RPMI8226 (cell line): ENCODE measurements at places on chromosomes 1 and 21.

DNA sequence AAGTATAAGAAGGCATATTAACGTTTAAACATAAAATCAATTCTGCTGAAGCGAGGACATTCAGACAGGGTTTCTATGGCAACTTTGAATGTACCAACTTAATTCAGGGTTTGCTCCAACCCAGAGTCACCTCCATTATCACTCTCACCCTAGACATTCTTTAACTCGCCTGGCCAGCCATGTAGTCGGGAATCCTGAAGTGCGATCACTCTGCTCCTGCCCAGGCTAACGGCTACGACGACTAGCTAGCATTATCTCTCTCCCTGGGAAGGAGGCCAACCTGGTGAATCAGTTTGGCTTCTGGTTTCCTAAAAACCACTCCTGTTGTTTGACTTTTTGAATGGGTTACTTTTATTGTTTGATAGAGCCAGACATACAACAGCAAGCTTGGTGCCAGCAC, 38.9 kb upstream of the ZBTB18 start:
- no peak for DNase-seq

DNA sequence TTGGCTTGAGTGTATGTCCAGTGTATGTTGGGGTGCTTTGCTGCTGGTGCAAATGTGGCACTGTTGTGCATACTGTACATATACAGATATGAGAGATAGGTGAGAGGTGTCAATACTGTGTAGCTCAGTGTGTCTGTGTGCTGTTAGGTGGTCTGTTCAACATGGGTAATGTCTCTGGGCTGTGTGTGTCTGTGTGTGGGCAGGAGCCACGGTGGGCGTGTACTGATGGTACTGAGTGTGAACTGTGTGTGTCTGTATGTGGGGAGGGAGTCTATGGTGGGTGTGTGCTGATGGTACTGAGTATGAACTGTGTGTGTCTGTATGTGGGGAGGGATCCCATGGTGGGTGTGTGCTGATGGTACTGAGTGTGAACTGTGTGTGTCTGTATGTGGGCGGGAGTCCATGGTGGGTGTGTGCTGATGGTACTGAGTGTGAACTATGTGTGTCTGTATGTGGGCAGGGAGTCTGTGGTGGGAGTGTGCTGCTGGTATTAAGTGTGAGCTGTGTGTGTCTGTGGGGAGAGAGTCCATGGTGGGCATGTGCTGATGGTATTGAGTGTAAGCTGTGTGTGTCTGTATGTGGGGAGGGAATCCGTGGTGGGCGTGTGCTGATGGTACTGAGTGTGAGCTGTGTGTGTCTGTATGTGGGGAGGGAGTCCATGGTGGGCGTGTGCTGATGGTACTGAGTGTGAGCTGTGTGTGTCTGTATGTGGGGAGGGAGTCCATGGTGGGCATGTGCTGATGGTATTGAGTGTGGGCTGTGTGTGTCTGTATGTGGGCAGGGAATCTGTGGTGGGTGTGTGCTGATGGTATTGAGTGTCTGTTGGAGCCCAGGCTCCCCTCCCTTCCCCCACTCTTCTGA, 32.2 kb upstream of the FOXO6 start:
- no peak for DNase-seq

DNA sequence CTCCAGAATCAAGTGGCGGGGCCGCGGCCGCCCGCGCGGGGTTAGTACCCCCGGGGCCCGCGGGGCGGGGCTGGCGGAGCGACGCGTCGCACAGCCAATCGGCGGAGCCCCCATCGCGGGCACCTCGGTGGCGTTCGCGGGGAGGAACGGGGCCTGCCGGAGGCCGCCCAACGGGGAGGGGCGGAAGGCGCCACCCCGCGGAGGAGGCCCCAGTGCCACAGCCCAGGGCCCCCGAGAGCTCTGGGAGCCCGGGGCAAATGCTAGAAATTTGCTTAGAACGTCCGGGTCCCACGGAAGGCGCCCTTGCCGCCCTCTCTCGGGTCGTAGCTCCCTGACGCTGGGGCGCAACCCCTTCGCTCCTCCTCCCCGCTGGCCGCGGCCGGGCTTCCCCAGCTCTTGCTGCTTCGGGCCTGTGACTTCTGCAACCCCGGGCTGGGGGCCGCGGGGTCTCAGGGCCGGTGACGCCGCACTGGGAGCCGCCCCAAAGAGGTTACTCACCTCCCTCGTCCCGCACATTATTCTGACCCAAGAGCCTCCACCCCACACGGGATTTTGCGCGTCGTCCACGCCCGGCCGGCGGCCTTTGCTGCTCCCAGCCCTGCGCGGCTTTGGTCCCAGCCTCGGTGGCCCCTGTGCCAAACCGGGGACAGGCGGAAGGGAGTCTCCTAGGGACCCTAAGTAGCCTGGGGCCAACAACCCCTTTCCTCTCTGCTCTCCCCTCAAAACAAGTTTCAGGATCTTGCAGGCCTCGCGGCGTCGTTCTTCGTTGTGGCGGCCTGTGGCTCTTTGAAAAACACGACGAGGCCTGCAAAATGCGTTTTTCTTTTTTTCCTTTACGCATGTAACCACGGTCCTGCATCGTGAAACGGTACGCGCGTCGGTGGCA, at the start of gene RUNX3:
Gene RUNX3, minus strand, starts transcription at position 17 of the 886 bp plus-strand sequence. CDS start 408 bp downstream, outside the sequence.
- DNase-seq, result peak; percentile 97

DNA sequence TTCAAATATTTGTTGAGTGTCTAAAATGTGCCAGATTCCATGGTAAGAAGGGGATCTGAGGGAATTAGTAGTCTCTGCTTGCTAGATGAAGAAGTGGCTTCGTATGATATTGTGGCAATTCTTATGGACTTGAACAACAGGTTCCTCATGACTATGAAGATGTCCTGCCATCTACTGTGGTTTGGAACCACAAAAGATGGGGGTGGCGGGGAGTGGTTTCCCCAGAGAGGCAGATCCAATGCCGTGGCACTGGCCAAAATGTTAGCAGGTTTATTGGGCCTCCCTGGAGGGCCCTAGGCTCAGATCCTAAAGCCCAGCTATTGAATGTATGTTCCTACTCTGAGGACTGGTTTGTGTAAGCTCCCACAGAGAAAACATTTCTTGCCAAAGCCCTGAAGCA, 120.8 kb downstream of the RGS2 start:
- DNase-seq, result no peak

DNA sequence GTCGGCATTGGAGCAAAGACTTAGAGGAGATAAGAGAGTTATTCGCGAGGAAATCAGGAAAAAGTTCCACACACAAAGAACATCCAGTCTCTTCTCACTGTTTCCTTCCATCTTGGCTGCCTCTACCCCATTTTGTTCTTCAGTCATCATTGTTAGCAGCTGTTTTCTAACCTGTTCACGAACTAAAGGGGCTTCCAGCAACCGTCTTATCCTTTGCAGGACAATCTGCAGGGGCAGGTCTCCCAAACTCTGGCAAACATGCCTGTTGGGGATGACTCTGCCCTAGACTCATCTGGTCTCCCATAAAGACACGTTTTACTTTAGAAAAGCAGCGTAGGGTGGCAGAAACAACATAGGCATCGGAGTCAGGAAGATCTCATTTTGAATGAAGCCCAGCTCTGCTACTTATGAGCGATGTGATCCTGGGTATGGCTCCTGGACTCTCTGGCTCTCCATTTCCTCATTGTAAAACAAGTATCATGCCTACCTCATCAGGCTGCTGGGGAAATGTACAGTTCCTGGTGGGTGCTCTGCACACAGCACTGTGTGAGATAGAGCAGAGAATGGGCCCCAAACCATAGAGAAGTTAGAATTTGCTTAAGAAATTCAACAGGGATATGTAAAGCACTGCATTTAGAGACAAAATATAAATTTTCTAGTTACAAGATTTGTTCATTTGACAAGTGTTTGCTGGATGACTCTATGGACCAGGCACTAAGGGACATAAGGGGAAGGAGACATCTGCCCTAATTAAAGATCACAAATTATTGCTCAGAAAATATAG, 59.7 kb downstream of the MEF2D start:
- no peak for DNase-seq

DNA sequence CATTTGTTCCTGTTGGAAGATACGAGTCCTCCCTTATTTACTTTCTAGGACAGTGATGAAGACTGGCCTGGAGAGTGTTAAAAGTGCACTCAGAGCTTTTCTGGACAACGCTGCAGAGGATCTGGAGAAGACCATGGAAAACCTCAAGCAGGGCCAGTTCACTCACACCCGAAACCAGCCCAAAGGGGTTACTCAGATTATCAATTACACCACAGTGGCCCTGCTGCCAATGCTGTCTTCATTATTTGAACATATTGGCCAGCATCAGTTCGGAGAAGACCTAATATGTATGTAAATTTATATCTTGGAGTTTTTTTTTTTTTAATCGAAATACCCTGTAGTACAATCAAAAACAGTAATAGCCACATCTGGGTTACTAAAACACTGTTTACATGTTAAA, 190.5 kb downstream of the ZP4 start:
- no peak for DNase-seq

GRCh38 chr1:45952072-45952471, 148.7 kb downstream of the MAST2 start:
- DNase-seq, result no peak

GRCh38 chr1:212684076-212684475, 15.6 kb downstream of the BATF3 start:
- DNase-seq, result no peak

DNA sequence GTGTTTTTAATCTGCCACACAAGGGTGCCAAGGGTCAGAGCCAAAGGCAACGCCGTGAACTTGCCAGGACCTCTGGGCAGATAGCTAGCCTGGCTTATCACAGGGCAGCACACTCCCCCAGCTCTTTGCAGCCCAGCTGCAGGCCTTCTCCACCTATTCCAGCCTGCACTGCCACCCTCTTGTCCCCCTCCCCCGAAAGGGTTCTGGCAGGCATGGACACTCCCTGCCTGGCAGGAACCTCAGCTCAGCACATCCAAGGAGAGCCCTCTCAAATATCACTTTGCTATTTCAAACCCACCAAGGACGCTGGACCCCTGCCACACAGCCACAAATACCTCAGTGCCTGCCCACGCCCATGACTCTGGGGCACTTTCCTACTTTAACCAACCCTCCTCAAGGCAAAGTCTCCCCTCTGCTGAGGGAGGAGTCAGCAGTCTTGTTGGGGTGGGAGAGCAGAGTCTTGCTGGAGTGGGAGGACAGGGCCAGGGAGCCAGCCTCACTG, 9.1 kb downstream of the SSBP3 start:
- DNase-seq, result no peak

GRCh38 chr1:51926171-51926812, 47.8 kb upstream of the NRDC start:
- DNase-seq, result no peak

DNA sequence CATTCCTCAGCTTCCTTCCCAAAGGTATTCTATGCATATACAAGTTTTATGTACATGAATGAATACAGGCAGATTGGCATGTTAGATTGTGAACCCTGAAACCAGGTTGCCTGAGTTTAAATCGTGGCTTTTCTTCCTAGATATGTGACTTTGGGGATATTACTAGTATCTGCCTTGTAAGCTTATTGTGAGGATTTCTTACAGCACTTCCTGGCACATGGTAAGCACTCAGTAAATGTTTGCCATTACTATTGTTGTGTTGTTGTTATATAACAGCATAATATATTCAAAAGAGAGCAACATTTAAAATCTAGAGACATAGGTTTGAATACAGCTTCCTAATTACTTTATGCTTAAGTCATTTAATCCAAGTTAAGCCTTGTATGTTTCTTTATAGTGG, 45.1 kb downstream of the RAP1A start:
- no peak for DNase-seq

GRCh38 chr1:226019572-226019971, 20.4 kb upstream of the SDE2 start:
- DNase-seq, result no peak

DNA sequence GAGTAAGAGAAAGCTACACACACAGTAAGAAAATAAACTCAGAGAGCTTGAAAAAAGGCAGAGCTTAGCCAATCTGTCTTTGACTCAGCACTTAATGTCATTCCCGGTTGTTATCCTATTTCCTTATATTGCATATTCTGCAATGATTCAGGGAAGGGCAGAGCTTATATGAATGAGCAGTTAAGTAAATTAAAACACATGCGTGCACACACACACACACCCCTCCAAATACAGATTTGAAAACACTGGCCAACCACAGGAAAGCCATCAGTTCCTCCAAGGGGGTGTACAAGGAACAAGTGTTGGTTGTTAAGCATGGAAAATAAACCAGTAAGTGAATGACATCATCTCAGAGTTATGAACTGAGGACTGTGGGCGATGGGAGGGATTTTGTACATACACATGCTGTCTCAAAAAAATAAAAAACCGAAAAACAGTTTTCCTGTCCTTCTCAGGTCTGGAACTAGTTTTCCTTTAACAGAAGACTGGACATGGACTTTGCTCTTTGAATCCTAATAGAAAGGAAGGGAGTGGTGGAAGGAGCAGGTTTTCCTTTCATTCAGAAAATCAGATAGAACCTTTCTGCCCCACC, 1.0 kb downstream of the IQGAP3 start:
- no peak for DNase-seq

DNA sequence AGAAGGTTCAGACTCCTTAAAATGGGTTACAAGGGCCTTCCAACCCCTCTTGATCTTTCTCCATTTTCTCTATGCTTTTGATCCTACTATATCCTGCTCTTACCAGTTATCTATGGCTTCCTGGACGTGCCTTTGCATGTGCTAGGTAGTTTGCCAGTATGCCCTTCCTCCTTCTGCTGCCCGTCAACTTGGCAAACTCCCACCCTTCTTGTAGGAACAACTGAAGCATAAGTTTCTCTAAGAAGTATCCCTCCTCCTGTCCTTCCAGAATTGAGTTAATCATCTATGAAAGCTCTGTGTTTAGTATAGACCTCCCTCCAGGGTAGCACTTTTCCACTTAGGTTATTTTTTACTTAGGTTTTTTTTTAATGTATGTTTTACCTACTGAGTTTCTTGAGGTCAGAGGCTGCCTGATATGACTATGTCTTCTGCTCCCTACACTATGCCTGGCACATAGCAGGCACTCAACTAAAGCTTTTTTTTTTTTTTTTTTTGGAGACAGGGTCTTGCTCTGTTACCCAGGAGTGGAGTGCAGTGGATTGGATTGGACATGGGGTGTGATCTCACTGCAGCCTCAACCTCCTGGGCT, 10.0 kb upstream of the IGSF3 start:
- DNase-seq, result no peak

DNA sequence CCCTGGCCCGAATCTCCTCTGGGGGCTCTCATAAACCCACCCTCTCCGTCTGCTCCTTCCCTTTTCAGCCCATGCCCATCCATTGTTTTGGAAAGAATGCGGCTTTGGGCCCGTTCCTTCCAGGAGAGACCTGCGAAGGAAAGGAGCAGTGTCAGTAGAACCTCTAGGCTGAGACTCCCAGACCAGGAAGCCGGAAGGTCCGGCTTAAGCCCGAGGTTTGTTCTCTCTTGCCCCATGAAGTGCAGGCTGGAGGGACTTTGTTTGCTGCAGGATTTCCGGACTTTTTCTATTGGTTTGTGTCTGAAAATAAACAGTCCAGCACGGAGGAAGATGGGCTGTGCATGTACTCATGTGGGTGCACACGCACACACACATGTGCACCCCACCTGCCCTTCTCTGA, 49.8 kb downstream of the ELK4 start:
- DNase-seq, result no peak

- no peak for DNase-seq
These were observed 213.7 kb downstream of the FOXD2 start for GRCh38 chr1:47651311-47652089.

- no peak for DNase-seq
These were observed 46.8 kb upstream of the WASF2 start for GRCh38 chr1:27536767-27537166.
